CD4-positive, alpha-beta T cell treated with Interferon alpha-2 for 1 hour (primary cell): ENCODE measurements at places on chromosomes 12 and 14.
A peak's percentile ranks its signal among the peaks of the same experiment; 100 is the strongest.

DNA sequence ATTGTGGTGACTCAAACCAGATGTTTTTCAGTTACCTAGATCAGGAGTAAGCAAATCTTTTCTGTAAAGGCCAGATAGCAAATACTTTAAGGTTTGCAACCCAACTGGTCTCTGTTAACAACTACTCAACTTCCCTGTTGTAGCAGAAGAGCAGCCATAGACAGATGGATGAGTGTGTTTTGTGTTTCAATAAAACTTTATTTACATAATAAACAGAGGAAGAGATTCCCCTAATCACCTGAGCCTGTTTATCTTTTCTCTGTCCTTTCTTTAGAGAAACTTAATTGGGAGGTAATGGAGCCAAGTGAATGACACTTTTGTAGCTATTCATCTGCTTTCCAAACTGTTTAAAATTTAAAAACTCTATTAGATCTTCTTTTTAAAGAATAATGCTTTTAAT is 365.1 kb downstream of the IPO8 start:
- no peak for DNase-seq

GRCh38 chr12:58269476-58269875 is 328.1 kb downstream of the ATP23 start:
- no peak for DNase-seq

- no peak for DNase-seq
Observed at GRCh38 chr14:98724734-98725133, 547.3 kb downstream of the BCL11B start.

- no peak for DNase-seq
Observed at GRCh38 chr12:106975993-106976658, 10.8 kb downstream of the MTERF2 start.

DNA sequence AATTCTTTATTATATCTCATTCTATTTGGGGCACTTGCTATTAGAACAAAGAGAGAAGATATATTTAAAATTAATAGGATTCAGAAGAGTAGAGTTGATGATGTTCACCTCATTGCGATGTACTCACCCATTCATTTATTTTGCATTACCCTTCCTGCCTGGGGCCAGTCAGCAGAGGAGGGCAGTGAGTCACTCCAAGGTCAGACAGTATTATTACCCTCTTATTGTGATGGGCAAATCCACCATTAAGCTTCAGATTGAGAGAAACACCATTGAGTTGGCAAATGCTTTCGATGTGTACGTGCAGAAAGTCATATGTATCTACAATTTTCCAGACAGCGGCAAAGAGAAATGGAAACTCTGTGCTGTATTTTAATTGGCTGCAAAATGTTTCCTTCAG is 134.2 kb downstream of the BICD1 start:
- DNase-seq = no peak

DNA sequence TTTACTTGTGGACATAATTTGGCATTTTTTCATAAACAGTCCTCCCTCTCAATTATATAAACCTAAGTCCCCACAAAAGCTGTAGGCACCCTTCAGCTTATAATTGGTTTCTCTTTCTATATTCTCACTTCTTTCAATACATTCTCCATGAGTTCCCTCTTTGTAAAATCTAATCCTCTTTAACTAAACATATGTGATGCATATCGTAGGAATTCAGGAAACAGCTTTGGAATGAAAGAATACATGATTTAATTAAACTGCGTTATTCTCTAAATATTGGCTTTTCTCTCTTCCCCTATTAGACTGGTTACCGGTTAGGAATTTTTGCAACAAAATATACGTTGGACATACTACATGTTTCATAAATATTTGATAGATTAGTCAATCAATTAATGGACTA is 1122.6 kb downstream of the FLRT2 start:
- no peak for DNase-seq

GRCh38 chr12:70671698-70672097 is 34.5 kb upstream of the PTPRB start:
- no peak for DNase-seq

DNA sequence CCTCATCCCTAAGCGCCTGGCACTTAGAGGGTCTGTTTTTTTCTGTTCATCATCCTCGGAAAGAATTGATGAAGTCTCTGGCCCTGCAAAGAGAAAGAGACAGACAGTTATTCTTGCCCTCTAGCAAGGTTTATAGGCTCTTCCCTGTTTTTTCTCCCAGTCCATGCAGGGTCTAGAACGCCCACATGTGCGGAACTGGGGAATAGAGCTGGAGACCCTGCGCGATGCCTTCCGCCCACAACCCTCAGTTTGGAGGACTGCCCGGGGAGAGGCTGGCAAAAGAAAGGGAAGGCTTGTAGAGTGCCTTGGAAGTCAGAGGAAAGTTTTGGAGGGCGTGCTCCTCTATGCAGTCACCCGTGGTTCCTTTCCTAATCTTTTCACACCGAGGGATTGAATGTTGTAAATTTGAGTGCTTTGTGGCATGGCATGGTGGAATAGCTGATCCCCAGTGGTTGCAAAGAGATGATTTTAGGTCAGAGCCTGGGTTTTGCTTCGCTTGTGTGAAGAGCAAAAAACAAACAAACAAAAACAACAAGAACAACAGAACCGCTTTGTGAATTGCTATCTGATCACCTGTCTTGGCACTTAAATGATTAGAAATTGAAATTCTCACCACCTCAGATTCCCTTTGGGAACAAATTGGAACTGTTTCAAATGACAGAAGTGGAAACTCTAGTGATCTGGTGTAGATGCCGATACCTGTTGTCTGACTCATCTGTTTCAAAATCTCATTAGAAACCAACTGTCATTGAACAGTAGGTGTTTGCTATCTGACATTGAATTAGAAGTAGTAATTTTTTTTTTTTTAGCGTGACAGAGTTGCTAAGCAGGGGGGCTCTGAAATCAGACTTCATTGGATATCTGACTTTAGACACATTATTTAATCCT is 947 bp downstream of the GAS2L3 start:
- no peak for DNase-seq

- DNase-seq = no peak
Observed at GRCh38 chr12:132455565-132455964, 34.4 kb upstream of the FBRSL1 start.

DNA sequence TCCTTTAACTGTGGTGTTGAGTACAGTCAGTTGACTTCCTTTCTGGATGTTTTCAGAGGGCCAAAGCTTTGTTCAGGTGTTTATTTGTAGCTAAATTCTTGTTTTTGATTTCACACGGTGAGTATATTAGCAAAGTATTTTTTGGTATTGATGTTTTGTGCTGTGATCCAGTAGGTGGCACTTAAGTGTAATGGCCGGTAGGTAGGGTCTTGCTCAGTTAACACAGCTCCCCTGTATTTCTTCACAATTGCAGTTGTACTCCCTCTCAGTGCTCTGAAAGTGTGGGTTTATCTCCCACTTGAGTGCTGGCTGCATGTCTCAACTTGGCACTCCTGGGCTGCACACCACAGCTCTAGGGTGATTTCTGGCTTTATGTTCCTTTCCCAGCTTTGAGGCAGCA is 339.5 kb downstream of the AEBP2 start:
- DNase-seq = no peak

DNA sequence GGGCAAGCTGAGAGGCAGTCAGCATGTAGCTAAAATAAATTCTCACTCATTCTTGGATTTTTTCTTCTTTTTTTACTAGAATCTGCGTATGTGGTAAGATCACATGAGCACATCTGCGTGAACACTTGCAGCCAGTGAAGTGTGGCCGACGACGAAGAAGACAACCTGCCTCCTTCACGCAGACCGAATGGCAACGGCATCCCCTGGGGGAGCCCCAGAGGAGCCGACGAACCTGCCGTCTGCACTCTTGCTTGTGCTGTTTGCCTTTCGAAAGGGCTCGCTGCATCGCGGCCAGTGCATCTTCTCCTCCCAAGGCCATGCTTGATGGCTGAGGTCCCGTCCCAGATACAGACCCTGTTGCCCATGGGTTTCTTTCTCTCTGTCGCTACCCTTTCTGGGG is 113.8 kb downstream of the KCNK10 start:
- no peak for DNase-seq

- DNase-seq = no peak
Observed at GRCh38 chr14:96614481-96614881, 112.3 kb downstream of the PAPOLA start.

GRCh38 chr12:130079279-130079678 is 83.0 kb upstream of the FZD10 start:
- DNase-seq = no peak

- DNase-seq = no peak
Observed at GRCh38 chr12:114302117-114302516, 103.8 kb downstream of the TBX5 start.

- no peak for DNase-seq
Observed at GRCh38 chr12:131090274-131091210, 136.8 kb downstream of the ADGRD1 start.

DNA sequence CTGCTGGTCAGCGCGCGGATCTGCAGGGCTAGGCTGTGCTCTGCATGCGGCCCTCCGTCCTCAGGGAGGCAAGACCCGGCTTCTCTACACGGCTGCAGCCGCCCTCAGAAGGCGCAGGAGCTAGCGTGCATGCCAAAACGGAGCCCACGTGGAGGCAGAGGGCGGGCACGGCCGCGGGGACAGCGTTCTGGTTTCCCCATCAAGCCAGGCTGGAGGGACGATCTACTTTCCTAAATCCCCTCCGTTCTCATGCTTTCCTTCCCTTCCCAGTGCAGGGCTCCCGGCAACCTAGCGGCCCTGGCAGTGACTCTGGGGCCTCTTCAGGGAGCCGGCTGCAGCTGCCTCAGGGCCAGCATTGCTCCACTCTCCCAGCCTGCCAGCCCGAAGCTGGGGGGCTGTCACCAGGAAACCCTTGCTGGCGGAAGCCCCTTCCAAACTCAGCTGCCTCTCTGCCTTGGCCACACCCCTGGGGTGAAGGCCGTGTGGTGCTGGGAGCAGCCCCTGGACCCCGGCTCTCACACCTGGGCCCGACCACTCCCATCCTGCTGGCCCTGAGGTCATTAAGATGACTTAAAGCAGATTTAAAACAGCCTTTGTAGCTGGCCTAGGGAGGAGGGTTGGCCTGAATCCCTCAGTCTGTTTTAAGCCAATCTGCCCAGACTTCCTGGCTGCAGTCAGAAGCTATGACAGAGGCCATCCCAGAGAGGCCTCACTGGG is 9.2 kb upstream of the GOLGA3 start:
- no peak for DNase-seq

DNA sequence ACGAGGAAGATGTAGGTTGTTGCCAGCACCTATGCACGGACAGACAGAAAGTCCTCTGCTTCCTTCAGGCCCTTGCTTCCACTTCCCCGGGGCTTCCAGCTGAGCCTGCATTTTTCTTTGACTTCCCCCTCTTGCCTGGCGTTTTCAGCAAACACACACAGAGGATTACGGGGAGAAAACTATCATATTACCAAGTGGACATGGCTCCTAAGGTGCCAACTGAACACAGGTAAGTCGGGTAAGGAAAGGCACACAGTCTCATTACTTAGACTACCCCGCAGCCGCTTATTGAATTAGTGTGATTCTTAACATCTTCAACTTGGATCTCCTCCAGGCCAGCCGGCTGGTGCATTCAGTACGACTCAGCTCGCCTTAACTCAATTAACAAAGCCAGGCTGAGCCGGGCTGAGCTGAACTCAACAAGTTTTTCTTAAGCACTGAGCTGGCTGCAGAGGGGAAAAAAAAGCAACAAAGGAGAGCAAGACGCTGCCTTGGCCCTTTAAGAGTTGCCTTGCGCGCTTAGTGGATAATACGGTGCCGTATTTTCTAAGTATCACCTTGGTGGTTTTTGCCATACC is 19.2 kb upstream of the MAP1LC3B2 start:
- DNase-seq = no peak

GRCh38 chr12:95790917-95791849 is 619 bp upstream of the NTN4 start:
- peak; percentile 28 for DNase-seq

GRCh38 chr12:55256831-55257230 is 12.4 kb downstream of the OR6C74 start:
- no peak for DNase-seq

- DNase-seq = no peak
Observed at GRCh38 chr12:111405859-111406473, at the start of gene SH2B3. TSS of gene SH2B3 (plus strand) at chr12:111405923. CDS start at chr12:111418146, 12,223 bp downstream.

GRCh38 chr12:7354529-7354928 is 50.7 kb downstream of the ACSM4 start:
- no peak for DNase-seq

DNA sequence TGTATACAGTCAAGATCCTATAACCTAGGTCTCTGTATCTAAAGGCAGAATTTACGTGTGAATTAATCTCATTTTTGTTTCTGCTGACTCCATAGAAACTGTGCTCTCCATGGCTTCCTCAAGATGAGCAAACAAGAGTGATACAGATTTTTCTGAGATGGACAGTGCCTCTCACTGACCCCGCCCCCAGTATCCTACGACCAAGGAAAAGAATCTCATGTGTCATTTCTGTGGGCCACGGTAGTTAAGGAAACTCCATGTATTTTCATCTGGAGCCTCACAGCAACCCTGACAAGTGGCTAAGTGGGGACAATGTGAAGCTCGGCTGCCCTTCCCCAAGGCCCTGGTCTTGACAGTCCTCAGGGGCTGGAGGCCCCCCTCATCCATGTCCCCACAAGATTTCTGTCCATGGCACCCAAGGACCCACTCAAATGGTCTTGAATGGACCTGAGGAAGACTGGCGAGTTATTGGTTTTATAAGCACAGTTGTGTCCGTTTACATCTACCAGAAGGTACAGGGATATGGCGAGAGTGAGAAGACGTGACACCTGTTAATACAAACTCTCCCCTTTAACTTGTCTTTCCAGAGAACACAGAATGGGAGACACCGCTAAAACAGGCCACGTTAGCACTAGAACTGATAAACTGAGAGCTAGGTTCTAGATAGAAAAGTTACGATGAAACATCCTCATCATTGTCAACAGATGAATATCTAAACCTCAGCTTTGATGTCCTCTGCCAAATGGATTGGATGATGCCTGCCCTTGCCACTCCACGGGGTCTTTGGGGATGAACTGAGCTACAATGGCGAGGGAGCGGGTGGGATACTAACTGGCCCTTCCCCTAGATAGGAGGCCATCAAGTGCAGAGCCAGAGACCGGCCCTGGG is 108.4 kb upstream of the EGLN3 start:
- no peak for DNase-seq

DNA sequence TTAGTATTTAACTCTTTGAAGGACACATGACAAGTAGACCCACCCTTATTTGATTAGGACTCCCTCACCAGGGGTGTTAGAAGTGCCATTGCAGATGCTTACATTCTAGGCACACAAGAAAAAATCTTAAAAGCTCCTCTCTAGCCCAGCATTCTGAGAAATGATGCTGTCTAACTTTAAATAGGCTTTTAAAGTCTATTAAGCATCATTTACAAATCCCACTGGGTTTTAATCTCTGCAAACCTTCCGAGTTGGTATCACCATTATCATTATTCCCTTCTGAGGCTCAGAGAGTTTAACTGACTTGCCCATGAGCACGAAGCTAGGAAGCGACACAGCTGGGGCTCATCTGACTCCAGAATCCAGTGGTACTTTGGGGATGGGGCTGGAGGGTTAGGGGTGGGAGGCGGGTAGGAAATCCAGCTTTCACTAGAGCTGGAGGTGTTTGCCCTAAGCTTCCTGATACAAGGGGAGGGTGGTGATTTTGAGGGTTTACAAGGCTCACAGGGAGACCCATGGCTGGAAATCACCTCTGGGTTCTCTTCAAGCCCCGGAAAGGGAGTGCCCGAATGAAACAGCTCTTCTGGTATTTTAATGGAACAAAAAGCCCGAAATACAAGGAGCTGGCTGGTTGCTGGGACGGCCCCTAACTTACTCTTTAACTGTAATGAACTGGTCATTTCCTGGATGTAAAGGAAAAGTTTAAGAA is 109.2 kb upstream of the FUT8 start:
- peak; percentile 23 for DNase-seq
